ENCODE measurements at places on chromosomes 5 and 9.

GRCh38 chr5:136036293-136036911 is 7.6 kb downstream of the TGFBI start:
- DNase-seq: no peak

DNA sequence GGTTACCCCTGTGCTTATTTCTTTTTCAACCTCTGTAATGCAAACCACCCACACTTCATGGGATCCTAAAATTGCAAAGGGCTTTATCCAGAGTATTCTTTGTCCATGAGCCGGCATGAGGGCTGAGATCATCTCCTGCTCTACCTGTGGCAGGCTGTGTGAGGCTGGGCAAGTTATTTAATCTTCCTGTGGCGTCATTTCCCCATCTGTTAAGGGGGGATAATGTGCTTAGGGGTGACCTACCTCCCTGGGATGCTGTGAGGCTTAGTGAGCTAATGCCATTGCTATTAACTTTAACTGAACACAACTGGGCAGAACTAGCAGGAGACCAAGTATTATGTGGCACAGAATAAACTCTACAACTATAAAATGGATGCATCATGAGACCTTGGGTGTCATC is 17.0 kb downstream of the FRMPD1 start:
- no peak for DNase-seq

DNA sequence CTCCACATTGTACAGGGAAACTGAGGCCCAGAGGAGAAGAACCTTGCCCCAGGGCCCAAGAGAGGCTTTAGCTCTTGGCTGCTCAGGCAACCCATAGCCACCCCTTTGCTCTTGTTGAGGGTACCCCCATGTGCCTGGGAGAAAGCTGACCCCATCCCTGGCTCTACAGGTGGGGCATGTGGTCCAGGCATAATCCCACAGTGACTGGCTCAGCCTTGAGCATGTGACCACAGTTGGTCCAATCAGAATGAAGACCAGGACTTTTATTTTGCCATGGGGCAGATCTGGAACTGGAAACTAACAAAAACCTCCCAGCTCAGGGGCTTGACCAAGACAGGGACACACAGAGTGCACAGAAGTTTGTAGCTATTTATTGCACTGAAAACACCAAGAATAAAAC is 29.3 kb downstream of the SLC6A7 start:
- no peak for DNase-seq

GRCh38 chr9:112689161-112689740 is 28.7 kb downstream of the INIP start:
- DNase-seq: no peak

- DNase-seq: no peak
Observed at GRCh38 chr5:53874409-53874808, 314.0 kb downstream of the NDUFS4 start.

GRCh38 chr5:43221502-43221901 is 29.5 kb downstream of the NIM1K start:
- DNase-seq: no peak

- no peak for DNase-seq
Observed at GRCh38 chr5:38878391-38879077, 32.7 kb downstream of the OSMR start.

GRCh38 chr5:64184832-64185231 is 19.2 kb downstream of the RNF180 start:
- no peak for DNase-seq

DNA sequence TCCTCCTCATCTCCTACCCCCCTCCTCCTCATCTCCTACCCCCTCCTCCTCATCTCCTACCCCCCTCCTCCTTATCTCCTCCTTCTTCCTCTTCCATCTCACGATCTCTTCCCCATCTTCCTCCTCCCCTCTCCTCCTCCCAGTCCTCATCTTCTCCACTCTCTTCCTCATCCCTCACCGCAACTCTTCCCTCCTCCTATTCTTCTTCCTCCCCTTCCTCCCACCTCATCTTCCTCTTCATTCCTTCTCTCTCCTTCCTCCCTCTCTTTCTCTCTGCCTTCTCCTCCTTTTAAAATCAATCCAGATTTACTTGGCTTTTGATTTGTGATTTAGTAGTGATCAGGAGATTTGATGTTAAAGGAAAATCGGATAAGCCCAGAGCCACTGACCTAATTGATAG is 15.0 kb upstream of the BOD1 start:
- DNase-seq: no peak

DNA sequence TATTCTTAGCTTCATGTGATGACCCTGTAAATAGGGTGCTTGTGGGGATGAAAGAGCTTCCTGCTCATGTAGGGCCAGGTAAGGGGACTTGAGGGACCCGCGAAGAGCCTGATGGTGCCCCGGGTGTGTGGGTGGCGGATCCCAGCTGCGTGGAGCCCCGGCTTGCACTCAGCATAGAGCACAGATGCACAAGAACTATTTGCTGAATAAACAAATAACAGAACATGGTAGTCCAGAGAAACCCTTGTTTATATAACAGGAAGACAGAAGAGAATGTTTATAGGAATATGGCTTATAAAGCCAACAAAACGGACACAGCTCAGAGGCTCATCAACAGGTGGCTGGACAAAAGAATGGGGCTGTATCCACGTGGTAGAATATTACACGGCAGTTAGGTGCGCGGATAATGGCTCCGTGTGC is 106.9 kb upstream of the COL5A1 start:
- no peak for DNase-seq

GRCh38 chr5:103019804-103020203 is 100.1 kb downstream of the GIN1 start:
- no peak for DNase-seq

DNA sequence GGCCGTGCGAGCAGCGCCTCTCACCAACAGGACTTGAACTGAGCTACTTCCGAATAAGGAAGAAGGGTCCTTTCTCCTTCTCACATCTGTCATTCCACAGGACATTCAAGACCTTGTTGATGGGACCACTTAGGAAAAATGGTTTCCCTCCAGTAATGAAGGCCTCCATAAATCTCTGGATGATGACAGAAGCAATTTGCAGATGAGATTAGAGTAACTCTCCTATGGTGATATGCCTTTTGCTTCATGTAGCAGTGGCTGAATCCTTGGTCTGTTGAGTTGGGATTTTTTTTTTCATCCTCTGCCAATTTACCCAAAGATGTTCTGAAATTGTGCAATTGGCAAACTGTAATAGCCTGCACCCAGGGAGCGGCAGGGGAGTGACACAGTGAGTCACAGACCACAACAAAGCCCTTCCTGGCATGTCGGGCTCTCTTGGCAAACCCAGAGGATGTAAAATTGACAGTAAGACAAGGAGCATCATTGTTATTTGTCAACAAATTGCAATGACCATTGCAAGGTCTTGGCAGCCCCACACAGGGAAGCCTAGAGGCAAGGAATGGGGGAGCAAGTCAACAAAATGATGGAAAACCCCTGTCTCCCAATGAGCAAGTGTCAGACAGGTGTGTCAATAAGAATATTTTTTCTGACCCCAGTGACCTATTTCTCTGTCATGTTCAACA is 275.9 kb downstream of the ACTL7B start:
- no peak for DNase-seq

- DNase-seq: no peak
Observed at GRCh38 chr5:57410374-57411320, 72.0 kb downstream of the ACTBL2 start.

DNA sequence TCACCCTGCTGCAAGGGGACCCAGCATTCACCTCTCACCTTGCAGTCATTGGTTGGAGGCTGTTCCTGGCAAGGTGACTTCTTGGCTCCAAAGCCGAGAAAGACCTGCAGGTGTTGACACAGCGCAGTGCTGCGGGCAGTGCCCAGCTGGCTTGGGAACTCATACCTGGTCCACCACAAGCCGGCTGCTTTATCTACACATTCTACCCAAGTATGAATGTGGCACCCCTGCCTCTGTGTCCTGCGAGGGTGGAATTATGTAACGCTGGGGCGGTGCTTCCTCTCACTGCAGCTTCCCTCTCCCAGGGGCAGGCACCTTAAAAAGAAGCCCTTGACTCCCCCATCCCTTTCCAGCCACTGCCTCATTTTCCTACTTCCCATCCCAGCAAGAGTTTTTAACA is 2.5 kb upstream of the ZMYND19 start:
- DNase-seq: no peak

DNA sequence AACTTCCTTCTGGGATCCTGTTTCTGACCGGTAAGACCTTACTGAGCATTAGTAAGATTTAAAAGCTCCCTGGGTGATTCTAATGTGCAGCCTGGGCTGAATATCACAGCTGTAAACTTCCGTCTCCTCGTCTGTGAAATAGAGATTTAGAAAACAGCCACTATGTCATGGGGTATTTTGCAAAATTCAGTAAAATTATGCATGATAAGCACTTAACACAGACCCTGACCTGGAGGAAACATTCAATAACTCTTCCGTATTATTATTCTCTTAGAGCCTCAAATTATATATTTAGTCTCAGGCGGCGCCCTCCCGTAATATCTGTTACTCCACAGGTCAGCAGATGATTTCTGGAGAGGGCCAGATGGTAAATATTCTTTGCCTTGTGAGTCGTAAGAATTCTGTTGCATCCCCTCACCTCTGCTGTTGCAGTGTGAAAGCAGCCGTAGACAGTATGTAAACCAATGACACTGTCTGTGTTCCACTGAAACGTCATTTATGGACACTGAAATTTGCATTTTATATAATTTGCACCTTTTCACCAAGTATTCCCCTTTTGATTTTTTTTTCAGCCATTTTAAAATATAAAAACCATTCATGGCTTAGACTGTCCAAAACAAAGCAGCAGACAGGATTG is 39.2 kb upstream of the RARS1 start:
- DNase-seq: no peak

DNA sequence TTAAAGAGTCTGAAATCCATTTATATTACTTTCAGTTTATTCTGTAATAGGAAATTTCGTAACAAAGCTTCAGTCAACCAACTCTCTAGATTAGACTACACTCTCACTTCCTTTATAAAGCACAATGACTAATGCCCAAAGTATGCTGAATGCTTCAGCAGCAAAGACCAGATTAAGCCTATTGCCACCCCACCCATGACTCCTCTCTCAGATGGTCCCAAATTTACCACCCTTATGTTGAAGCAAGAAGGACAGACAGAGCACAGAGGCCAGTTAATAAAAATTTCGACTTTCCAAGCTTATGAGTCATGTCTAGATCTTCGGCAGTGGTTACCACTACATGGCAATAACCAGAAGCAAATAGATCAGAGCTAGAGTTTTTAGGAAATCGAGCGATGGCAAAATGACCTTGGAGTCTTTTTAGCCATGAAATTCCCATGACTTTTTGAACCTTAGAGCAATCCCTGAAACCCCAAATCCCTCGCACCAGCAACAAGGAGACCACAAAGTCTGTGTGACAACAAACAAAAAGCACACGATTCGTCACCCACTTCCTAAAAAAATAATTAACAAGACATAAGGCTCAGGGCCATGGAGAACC is 287.8 kb upstream of the RASA1 start:
- DNase-seq: no peak

- no peak for DNase-seq
Observed at GRCh38 chr5:41876678-41877077, 6.5 kb upstream of the OXCT1 start.

- DNase-seq: no peak
Observed at GRCh38 chr5:150780816-150781221, 2.3 kb downstream of the SMIM3 start.

DNA sequence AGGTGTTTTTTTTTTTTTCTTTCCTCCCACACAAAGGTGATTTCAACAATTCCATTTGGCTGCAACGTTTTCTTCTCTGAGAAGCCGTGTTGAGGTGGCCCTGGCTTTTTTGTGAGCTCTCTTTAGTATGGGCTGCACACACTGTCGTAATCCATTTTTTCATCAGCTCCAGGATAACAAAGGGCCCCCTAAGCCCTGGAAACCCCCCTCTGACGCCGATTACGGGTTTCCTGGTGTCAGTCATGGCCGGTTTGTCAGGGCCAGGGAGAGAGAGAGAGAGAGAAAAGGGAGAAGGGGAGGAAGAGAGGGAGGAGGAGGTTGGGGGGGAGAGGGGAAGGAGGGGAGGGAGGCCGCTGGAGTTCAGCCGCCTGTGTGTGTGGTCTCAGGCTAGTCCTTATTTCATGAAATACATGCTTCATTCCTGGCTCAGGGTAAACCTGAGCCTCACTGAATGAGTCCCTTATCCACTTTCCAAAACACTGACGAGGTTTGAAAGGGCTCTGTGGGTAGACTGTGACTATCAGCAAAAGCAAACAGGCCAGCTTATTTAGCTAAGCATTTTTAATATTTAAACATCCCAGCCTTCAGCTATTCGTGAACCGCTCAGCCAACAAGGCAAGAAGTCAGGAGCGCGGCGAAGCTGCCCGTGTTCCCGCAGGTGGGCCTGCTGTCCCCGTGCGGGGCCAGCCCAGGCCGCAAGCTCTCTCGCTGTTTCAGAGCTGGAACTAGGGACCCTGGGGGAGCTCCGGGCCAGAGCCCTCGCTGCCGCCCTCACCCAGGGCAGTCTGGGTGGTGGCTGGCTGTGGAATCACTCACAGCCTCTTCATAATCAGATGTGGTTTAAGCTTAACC is 172.8 kb downstream of the ERCC6L2 start:
- DNase-seq: no peak

GRCh38 chr9:109923806-109924205 is 143.8 kb downstream of the PALM2AKAP2 start:
- no peak for DNase-seq

GRCh38 chr9:33458444-33458843 is 11.1 kb upstream of the AQP3 start:
- DNase-seq: peak; percentile 27

GRCh38 chr9:212297-212696 is 2.4 kb upstream of the DOCK8 start:
- no peak for DNase-seq

DNA sequence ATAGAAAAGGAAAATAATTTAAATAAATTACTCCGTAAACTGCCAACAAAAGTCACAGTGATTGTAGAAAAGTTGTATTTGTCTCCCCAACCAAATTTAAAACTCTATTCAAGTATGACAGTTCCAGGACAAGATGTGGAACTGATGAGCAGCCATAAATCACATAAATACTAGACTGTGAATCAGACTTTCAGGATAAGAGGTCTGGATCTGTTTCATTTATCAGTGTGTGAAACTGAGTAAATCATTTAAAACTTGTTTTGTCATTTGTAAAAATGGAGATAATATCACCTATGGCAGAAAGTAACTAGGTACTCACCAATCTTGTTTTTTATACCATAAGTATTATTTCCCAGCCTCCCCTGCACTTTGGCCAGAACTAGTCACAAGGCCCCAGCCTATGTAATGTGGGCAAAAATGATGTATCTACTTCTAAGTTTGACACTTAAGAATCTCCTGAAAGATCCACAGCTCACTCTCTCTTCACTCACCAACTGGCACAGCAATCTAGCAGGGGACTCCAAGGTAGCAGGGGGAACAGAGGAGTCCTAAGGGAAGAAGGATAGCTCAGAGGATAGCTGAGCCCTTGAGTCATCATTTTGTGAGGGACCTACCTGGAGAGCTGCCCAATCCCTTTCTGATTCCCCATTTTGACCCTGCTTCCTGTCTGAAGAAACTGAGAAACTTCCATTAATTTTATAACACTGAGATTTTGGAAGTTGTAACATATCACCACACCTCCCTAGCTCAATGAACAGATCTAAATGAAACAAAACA is 31.6 kb downstream of the TMEM161B start:
- DNase-seq: no peak

DNA sequence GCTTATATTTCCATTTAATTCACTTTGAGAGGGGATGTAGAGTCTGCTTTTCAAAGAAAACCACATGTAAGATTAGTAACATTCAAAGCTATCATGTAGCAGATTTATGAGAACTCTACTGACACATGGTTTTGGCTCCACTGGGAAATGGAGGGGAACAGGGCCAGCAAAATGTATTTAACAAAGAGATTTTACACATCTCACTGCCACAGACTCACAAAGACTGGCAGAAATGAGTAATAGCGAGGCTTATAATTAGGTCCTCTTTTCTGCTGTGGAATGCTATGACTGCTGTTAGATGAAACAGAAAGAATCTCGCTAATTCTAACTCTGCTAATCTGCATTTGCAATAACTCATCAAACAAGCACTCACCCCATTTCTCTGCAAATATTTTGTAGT is 4.5 kb downstream of the DAP start:
- no peak for DNase-seq

All from stimulated activated CD8-positive, alpha-beta memory T cell treated with anti-CD3 and anti-CD28 coated beads, Interleukin-2, amount 100 ng/mL, for 1 hour (primary cell).